Body of pancreas (tissue), 4 donors: ENCODE measurements at places on chromosomes 7 and 10.

GRCh38 chr10:24848195-24848594 lies 104.2 kb downstream of the PRTFDC1 start:
- no peak for DNase-seq

DNA sequence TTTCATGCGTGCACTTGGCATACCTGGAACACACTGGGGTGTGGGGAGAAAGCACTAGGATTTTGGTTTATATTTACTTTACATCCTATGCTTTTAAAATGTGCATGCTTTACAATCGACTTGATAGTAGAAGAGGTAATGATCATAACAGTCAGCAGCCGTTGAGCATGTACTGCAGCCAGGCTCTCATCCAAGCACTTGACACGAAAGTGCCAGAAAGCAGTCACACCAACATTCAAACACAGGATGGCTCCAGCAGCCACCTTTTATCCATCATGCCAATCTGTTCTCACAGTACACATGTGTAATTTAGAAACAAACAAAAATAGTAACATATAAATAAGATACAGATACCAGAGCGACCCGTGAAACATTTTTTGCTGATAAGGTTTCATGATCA lies 1.2 kb upstream of the FAM241B start:
- DNase-seq = no peak

GRCh38 chr7:26167303-26167934 lies 15.4 kb downstream of the NFE2L3 start:
- no peak for DNase-seq

DNA sequence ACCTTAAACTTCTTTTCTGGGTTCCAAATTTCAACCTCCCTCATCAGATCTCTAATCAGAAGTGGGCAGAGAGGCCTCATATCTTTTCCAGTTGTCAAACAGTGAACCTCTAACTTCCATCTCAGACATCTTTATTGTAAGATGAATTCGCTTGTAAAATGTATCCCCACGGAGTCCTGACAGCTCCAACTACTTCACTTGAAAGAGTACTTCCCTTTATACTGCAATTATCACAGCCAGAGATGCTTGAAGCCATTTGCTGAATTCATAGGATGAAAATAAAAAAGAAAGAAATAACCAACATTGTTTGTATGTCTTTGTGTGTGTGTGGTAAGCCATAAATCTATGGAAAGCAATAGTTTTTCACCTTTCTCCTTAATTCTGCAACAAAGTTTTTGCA lies 175.2 kb downstream of the GRM3 start:
- no peak for DNase-seq

DNA sequence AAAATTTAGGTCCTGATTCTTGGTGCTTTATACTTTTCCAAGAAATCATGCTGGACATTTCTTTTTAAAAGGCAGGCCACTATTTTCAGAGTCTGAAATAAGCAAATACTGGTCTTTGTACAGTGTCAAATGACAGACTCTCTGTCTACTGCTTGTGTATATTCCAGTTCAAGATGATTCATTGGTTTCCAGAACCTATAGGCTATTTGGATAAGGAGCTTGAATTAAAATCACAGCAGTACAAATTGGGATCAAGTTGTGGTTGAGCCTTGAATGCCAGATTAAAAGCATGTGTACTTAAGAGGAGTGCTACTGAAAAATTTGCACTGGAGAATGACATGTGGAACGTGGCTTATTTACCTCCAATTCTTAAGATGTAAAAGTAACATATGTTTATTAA lies 10.7 kb downstream of the KMT2E start:
- no peak for DNase-seq
